ENCODE measurements at places on chromosomes 7 and 10.

GRCh38 chr10:66604195-66604594 is 321.6 kb upstream of the LRRTM3 start:
- DNase-seq = no peak

- DNase-seq = no peak
Observed at GRCh38 chr7:100486753-100487446, 3.2 kb downstream of the NYAP1 start.

DNA sequence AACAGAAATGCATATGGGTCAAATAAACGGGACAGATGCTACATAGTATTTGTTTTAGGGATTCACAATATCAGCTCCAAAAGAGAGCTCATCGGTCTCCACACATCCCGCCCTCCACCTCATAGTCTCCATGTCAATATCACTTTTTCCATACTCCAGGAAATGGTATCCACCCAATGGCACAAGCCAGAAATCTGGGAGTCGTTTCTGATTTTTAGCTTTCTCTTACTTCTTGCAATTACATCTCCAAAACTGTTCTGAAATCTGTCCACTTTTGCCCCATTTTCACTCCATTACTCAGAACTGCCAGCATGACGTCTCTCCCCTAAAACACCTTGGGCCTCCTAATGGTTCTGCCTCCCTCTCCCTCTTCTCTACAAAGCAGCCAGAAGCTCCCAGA is 47.4 kb upstream of the EZH2 start:
- no peak for DNase-seq

DNA sequence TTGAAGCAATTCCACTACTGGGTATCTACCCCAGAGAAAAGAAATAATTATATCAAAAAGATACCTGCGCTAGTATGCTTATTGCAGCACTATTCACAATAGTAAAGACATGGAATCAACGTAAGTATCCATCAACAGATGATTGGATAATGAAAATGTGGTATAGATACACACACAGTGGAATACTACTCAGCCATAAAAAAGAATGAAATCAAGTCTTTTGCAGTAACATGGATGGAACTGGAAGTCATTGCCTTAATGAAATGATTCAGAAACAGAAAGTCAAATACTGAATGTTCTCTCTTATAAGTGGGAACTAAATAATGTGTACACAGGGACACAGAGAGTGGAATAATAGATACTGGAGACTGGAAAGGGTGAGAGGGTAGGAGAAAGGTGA is 7.4 kb upstream of the SLC35B4 start:
- DNase-seq = no peak

DNA sequence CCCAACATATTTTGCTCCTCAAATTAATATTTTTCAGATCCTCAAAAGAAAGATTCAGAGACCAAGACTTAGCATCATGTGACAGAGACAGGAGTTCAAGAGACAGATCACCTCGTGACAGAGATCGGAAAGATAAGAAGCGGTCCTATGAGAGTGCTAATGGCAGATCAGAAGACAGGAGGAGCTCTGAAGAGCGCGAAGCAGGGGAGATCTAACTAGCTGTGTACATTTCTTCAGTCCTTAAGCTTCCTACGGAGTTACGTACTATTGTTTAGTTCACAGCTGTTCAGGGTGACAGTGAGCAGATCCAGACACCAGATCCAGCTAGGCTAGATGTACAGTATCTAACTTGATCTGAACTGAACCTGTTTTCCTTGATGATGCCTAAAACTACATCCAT is 61.3 kb downstream of the KLRG2 start:
- DNase-seq = no peak

DNA sequence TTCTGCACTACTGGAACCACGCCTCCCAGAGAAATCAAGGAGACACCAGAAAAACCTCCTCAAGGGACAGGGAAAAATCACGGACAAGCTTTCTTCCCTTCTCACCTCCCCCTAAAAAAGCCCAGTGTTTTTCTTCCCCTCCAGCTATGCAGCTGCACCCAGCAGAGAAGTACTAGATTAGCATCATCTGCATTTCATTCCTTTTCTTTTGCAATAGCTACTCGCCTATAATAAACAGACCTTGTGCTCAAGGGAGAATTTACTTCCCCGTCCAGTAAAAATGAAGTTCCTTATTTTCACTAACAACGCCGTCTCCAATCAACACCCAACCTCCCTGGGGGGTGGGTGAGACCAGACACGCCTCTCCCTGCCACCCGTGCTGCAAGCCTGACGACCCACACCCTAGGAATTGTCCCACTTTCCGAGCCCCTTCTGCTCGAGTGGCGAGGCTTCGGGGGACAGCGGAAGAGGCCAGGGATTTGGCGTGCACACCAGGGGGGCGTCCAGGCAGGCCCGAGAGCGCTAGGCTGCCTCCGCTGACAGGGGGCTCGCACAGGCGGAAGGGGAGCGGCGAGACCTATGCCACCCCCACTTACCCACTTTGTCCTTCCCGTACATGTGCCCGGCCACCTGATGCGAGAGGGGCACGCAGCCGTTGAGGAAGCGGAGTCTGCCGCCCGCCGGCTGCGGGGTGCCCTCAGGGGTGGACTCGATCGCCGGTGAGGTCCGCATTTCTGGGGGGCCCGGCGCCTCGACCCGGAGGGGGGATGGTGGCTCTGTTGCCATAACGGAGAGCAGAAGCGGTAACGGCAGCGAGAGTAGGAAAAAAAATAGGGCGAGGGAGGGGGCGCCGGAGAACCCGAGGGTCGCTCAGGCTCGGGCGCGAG is 625 bp downstream of the IPMK start:
- no peak for DNase-seq

- no peak for DNase-seq
Observed at GRCh38 chr7:1454542-1454941, 4.7 kb downstream of the MICALL2 start.
